Stimulated activated CD8-positive, alpha-beta memory T cell treated with anti-CD3 and anti-CD28 coated beads, Interleukin-15, amount 100 ng/mL, for 4 hours (primary cell): ENCODE measurements at places on chromosomes 5 and 9.

GRCh38 chr9:106925392-106925791, 62.4 kb downstream of the ZNF462 start:
- no peak for DNase-seq

- peak; percentile 32 for DNase-seq
Measured at GRCh38 chr9:136787690-136788400, 3.3 kb upstream of the TMEM141 start.

DNA sequence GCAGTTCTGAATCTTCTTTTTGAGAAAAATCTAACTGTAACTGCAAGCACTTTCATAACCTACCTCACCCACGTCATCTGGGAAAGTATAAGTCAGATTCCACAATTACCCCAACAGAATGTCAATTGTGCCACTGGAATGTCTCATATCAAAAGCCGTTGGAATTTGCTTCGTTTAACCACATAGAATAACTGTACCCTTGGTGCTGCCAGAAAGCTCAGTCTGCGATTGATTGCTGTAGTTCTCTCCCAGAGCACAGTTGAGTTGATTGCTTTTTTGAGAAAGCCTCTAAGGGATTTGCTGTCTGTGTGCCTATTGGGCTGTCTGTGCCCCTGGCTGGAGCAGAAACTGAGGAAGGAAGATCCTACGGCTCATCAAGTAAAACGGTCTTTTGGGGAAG, 583.6 kb downstream of the TMEM38B start:
- no peak for DNase-seq

GRCh38 chr9:126706698-126707053, 92.9 kb downstream of the LMX1B start:
- DNase-seq, result no peak

GRCh38 chr9:94865582-94866452, 139.3 kb downstream of the AOPEP start:
- DNase-seq, result no peak

DNA sequence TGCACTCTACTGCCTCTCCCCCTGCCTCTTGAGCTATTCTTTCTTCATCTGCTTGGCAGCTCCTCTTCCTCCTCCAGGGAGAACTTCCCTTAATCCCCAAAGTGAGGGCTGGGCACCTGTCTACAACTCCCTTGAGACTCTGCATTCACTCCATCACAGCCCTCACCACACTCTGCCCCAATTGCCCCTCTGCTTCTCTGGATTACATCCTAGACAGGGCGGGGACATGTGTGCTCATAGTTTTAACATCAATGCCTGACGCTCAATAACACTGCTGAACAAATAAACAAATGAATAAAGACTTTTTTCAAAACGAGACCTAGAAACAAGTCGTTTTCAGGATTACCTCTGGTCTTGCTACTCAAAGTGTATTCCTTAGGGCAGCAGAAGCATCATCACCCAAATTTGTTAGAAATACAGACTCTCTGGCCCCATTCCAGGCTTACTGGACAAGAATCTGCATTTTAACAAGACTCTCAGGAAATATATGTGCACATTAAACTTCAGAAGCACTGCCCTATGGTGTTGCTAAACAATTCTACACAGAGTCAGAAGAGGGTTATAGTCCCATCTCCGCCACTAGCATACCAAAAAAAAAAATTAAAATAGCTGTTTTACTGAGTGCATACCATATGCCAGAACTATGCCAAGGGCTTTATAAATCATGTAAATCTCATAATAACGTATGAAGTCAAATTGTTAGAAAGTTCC, 115.6 kb downstream of the CDK5RAP2 start:
- no peak for DNase-seq

DNA sequence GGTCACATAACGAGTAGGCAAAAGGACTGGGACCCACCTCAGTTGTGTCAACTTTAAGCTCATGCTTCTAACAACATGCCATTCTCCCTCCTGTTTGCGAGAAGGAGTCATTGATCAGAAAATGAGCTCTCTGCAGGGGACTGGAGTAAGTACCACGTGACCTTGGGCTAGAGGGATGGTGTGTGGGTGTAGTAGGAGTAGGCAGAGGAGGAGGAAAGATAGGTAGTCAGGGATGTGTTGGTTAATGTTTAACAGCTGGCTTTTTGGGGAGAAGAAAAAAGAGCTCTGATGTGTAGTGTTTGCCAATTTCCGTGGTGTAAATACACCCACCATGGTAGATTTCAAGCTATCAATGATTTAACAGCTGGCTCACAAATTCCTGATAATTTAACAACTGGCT, 160.3 kb upstream of the TBC1D2 start:
- no peak for DNase-seq

DNA sequence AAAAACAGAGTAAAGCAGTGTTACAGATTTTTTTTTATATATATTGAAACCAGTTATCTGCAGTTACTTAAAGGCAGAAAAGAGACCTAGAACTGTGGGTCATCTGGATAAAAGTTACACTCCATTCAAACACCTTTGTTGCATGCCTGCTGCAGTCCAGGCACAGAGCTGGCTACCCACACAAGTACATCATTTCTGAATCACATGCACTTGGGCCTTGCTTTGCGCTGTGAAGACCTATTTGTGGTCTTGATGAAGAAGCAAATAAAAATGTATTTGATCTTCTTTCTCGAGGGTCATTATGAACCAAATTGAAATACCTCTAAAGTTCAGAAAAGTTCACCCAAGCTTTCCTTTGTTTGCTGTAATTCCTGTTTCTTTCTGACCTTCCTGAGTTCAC, 503.0 kb upstream of the ZNF608 start:
- DNase-seq, result no peak

GRCh38 chr5:35197351-35197750, 32.9 kb downstream of the PRLR start:
- no peak for DNase-seq

DNA sequence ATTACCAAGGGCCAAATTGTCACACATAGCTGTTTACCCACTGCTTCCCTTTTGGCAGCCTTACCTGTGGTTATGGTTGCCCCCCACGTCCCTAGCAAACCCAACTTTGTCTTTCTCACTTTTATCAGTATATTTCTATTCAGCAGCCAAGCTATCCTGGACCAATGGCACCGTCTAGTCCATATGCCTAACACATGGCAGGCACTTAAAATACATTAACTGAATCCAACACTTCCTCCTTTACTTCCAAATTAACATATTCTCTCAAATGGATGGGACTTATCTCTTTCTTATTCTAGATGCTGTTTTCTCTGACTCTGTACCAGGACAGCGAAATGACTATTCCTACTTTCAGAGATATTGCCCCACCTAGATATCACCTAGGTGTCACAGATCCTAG, 50.9 kb upstream of the SLC44A1 start:
- DNase-seq, result no peak

- no peak for DNase-seq
Measured at GRCh38 chr5:31393126-31393525, 138.8 kb downstream of the DROSHA start.

- DNase-seq, result no peak
Measured at GRCh38 chr5:148713735-148714508, 59.6 kb upstream of the HTR4 start.

DNA sequence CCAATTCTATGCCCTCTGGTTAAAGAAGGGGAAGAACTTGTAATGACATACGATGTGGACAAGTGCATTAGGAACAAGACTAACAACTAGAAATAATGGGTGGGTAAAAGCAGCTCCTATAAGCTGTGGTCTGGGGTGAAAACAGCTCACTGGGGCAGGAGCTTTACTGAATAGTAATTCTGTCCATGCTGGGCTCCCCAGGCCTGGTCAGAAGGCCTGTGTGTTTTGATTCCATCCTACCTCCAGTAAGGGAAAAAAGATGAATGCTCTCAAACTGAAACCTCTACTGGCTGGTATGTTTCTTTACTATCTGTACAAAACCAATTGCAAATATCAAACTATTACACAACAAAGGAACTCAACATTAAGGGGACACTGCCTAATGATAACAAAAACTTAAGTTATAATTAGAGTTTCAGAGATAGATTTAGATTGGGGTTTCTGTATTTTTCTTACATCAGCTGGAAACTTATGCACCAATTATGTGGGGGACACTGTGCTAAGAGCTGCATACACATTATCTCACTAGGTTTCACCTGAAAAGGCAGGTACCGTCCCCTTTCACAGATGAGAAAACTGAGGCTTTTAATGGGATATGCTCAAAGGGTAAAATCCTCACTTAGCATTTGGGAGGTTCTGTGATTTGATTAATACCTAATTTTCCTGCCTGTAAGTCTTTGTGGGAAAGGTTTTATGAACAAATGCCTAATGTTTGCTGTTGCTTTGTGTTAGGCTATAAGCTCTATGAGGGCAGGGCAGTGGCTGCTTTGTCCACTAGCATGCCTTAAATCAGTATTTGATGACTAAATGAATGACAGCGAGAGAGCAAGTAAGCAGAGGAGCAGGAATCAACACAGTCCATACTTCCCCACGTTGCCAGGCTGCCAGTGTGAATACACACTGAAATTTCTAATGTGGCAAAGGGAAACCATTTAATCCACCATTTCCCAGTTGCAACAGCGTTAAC, 53.6 kb downstream of the ELL2 start:
- DNase-seq, result no peak

DNA sequence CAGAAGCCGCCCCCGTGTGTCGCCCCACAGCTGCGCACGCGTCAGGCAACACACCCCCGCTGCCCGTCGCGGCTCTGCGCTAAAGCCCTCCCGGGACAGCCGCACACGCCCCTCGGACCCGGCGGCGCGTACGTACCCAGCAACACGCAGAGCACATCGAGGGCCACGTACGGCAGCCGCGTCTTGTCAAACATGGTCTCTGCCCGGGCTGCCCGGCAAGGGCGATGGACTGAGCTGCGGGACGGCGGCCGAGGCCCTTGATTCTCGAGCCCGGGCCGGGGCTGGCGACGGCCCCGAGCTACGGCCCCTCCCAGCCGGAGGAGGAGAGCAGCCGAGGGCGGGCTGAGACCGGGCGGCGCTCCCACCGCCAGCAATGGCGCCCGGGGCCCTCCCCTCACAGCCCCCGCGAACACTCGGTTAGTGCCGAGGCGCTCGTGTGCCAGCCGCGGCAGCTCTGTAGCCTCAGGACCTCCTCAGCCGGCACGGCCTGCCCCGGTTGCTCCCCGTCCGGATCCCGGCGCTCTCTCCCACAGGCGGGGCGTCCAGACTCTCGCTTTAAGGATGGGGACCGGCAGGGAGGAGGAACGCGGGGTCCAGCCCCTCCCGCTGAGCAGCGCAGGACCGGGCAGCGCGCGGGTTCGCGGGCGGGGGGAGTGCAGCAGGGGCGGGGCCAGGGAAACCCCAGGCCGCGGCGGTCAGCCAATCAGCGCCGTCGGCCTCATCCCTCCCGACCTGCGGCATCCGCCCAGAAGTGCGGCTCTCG, at the start of gene PLPP1:
PLPP1 (minus strand) TSS at position 529 of the 763 bp plus-strand sequence; CDS start at position 194, 335 bp downstream.
- DNase-seq, result peak; percentile 68

- DNase-seq, result no peak
Measured at GRCh38 chr5:82534986-82535385, 256.8 kb upstream of the RPS23 start.

DNA sequence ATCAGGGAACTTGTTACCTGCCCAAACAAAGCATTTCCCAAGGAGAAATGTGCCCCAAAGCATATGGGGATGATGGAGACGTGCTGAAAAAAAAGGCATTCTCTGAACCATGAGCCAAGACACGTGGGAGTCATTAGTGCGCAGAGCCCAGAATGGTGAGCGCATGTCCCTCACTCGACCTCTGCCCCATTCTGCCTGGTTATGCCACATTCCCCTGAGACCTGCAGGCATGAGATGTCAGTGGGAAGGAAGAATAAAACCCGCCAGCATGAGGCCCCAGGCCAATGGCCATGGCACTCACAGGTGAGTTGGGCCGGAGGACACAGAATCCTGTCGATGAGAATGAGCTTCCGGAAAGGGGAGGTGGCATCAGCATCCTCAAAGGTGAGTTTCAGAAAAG, 228.9 kb downstream of the CDK5RAP2 start:
- no peak for DNase-seq

DNA sequence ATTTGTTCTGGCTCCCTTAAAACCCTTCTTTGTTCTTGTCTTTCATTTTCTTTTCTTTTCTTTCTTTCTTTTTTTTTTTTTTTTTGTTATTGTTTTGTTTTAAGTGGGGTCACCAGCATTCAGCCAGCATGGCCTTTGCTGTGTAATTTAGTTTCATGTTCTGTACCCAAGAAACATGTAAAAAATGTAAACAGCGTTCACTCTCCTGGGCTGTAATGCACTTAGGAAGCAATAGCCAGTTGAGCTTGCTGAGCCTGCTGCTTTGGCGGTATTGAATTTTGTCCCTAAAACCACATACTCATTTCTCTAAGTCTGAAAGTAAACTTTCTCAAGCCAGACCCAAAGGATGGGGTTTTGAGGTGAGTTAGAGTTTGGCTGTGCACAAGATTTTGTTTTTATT, 158.6 kb downstream of the PAPPA start:
- no peak for DNase-seq

DNA sequence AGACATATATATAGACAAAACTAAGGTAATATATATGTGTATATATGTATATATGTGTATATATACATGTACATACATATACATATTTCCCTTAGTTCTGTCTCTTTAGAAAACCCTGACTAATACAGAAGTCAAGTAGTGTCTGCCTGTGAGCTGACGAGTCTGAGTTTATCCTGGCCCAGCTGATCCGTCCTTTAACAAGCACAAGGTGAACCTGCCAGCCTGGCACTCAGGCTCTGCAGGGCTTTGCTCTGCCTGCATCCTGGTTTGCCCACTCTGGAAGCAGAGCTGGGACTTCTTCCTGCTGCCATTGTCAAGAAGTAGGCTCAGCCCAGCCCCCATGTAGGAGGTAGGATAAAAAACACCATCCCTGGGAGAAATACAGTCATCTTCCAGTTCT, 388.0 kb downstream of the ICE1 start:
- DNase-seq, result no peak

DNA sequence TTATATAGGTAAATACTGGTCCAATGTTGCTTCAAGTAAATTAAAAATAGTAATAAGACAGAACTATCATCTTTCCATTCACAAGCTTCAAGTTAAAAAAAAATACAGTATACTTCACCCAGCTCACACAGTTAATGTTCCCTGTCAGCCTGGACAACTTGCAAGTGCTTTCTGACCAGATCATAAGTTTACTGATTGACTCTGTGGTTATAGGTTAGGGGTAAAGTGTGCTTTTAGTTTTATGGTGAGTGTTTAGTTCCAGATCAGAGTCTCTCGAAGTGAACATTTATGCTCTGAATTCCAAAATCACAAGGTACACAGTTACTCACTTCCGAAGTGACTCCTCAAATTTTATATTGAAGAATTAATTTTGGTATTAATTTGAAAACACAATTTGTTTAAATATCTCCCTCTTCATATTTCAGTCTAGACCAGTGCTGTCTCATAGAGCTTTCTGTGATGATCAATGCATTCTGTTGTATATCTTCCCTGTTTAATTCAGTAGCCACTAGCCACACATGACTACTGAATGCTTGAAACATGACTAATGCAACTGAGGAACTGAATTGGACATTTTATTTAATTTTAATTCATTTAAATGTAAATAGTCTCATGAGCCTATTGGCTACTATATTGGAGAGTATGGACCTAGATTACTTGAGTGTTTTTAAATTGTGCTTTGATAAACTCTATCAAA, 90.7 kb downstream of the MEF2C start:
- DNase-seq, result no peak

DNA sequence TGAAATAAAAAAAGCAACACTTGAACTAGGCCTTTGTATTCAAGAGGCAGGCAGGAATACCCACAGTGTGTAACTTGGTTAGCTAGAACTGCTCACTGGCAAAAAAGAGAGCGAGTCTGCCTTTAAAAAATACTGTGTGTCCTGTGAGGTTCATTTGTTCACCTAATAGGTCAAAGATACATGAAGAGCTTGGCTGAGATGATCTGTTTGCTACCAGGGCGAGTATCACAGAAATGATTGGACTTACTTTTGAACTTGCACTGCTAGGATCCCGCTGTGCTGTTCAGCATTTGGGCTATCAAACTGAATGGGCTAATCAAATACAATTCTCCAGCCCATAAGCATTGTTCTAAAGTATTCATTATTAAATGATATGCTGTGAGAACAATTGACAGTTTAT, 229.1 kb downstream of the NFIB start:
- DNase-seq, result no peak
